ENCODE measurements at places on chromosomes 7 and 10.
A peak's percentile ranks its signal among the peaks of the same experiment; 100 is the strongest.

DNA sequence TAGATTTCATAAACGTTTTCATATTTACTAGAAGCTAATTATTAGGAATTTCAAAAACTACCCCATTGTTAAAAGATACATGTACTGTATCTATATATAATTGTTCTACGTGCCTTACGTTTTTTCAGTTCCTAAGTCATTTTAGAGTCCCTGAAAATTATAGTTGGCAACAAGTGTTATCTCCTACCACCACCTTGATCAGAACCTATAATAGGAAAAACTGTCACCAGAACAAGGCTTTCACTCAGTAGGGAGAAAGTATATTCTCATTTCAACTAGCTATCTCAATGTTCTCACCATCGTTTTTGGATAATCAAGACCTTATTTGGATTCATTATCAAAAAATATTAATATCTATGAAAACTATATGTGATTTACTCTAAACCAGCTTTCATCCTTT, 107.7 kb downstream of the CPEB3 start:
- no peak for DNase-seq

DNA sequence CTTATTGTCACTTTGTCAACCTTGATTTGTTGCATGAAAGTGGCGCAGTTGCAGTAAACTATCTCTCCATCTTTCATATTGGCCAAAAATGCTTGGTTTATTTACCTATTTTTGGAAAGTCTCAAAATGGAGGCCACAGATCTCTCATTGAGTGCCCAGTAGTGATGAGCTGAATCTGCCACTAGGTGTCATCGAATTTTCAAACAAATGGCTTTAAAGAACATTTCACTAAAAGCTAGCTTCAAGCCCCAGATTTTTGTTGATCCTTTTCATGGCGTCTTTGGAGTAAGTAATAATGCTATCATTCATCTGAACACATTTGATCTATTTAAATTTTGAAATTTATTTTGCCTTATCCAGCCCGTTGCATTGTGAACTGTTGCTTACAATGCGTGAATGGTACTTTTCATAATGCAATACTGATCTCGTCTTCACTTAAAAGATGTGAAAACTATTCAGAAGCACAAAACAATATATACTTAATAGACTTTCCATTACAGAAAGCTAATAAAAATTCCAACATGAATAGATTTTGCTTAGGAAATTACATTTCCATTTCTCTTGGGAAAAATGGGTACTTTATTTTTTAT, 236.2 kb downstream of the DNAJB9 start:
- DNase-seq = no peak

DNA sequence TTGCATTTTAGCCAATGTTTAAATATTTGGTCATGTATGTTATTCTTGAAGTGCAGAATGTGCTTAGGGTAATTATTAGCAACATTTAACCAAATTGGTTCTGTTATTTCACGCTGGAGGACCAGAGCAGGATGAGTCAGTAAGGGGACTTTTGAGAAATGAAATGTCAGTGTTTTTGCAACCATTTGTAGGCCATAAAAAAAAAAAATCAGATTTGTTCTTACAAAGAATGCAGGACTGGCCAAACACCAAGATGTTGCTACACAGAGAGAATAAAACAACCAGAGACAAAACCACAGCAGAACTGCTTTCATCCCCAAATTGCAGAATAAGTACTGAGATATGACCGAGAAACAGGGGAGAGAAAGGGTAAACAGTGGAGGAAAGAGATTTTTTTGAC, 62.1 kb downstream of the TPST1 start:
- DNase-seq = no peak

- no peak for DNase-seq
Observed at GRCh38 chr10:90167174-90168064, 466.0 kb downstream of the KIF20B start.

- no peak for DNase-seq
Observed at GRCh38 chr10:133199992-133200611, 29.9 kb upstream of the UTF1 start.

DNA sequence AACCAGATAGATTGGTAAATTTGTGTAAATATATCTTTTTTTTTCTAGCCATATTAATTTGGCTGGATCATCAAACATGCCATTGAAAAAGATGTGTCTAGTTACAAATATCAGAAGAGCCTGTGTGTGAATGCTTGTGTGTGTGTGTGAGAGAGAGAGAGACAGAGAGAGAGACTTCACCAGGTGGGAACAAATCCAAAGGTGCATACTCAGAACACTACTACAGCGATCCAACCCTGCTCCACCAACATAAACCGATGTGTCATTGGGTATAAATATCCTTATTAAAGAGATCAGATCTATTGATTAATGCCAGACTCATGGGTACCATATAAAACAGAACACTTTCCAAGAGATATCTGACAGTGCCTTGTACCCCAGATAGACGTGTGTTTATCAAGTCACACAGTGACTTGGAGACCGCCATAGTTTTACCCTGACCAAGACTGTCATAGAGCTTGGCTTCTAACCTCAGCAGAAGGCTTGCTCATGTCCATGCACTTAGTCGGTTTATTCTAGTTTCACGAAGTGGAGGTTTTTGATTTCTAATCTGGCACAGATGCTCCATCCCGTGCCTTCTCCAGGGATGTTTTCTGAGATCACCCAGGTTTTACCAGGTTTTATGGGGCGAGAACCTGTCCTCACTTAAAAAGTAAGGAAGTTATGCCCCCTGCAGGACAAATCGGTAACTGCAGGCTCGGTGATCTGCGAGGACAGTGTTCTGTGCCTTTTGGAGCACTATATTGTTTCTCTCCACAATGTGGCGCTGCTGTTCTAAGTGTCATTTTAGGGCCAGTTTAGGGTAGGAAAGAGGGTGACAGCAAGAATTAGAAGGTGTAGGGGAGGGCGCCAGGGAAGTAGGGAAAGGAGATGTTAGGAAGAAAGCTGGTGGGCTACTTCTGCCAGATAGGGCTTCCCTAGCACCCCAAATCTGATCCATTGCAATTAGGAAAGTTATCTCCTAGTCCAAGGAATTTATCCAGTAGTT, 29.3 kb upstream of the WNT8B start:
- peak; percentile 99 for DNase-seq

DNA sequence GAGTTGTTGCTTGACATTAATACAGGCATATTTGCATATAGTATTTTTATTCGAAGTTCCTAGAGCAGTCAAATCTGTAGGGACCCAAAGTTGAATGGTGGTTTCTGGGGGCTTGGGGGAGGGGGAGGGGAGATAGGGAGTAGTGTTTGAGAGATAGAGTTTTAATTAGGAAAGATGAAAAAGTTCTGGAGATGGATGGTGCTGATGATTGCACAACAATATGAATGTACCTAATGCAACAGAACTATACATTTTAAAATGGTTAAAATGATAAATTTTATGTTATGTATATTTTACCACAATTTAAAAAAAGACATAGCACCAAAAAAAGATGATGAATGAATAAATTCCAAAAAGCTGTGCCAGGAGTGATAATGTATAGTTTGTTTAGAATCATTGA, 41.8 kb downstream of the STK31 start:
- DNase-seq = no peak

GRCh38 chr7:22561895-22562593, 62.1 kb upstream of the STEAP1B start:
- DNase-seq = no peak

GRCh38 chr7:151603951-151604350, 84.3 kb upstream of the RHEB start:
- no peak for DNase-seq

GRCh38 chr10:70441895-70442309, 421 bp upstream of the NODAL start:
- no peak for DNase-seq
